NCI-H82 (cell line): ENCODE measurements at places on chromosomes 16 and 17.
A peak's percentile ranks its signal among the peaks of the same experiment; 100 is the strongest.

DNA sequence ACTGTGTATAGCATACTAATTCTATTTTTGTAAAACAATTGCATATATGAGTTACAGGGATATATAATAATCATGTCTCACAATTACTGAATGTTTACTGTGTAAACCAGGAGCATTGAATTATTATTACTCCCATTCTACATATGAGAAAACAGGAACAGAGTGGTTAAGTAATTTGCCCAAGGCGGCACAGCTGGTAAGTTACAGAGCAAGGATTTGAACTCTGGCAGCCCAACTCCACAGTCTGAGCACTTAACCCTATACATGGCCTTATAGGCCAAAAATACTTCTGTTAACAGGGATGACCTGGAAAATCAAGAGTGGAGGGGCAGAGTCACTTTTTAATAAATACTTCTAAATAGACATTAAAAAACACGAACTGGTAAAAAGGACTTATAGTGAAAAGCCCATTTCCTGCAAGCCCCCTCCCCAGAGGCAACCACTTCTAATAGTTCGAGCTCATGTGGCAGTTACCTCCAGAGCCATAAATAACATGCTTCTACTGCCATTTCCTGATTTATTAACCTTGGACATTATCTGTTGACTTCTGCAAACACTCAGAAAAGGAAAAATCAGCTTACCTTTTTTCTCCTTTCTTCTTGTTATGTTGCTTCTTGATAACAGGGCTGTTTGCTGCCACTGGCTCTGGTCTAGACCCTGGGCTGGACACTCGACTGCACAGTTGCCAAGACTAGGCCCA lies 22.1 kb upstream of the ADGRG1 start:
- DNase-seq: no peak

DNA sequence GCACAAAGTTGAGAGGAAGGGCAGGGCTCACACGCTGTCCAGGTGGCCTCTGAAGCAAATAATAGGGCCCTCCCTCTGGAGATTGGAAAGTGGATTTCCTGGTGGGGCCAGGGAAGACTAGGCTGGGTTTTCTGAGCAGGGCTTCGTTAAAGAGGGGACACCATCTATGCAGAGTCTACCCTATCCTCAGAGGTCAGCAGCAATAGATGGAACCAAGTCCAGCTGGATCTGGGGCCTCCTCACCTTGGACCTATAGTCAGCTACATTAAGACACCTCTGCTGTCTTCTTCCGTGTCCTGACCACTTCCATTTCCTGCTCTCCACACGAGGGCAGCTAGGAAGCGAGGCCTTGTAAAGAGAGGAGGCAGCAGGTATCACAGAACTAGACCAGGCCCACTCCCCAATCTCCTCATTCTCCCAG lies 14.7 kb upstream of the ST6GALNAC1 start:
- DNase-seq: no peak

DNA sequence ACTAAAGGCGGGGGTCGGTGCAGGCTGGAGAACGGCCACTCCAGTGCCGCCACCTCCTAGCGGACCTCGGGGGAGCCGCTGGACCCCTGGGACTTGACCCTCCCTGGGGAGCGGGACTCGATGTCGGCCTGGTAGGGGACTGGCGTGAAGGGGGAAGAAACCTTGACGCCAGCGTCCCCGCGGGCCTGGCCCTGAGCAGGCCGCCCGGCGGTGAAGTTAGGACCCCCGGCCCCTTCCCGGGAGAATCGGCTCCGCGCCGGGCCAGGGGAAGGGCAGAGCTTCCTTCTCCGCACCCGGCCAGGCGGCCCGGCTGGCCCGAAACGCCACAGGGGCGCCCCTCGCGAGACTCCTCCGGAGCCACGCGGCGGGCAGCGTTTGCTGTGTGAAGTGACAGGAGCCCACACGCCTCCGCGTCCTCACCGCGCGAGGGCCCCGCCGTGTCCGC lies 389 bp downstream of the DUS1L start:
- peak; percentile 38 for DNase-seq

DNA sequence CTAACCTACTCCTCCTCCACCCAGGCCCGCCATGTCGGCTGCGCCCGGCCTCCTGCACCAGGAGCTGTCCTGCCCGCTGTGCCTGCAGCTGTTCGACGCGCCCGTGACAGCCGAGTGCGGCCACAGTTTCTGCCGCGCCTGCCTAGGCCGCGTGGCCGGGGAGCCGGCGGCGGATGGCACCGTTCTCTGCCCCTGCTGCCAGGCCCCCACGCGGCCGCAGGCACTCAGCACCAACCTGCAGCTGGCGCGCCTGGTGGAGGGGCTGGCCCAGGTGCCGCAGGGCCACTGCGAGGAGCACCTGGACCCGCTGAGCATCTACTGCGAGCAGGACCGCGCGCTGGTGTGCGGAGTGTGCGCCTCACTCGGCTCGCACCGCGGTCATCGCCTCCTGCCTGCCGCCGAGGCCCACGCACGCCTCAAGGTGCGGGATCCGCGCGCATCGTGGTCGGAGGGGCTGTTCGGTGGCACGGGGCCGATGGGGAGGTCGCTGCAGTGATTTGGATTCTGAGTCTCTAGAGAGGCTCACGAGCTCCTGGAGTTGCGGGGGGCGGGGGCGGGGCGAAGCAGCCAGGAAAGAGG lies 878 bp downstream of the TRIM72 start:
- DNase-seq: no peak

GRCh38 chr16:23031508-23032098 lies 117.6 kb downstream of the USP31 start:
- no peak for DNase-seq

- peak; percentile 1 for DNase-seq
Measured at GRCh38 chr17:70947636-70948565, 778.6 kb downstream of the KCNJ2 start.

DNA sequence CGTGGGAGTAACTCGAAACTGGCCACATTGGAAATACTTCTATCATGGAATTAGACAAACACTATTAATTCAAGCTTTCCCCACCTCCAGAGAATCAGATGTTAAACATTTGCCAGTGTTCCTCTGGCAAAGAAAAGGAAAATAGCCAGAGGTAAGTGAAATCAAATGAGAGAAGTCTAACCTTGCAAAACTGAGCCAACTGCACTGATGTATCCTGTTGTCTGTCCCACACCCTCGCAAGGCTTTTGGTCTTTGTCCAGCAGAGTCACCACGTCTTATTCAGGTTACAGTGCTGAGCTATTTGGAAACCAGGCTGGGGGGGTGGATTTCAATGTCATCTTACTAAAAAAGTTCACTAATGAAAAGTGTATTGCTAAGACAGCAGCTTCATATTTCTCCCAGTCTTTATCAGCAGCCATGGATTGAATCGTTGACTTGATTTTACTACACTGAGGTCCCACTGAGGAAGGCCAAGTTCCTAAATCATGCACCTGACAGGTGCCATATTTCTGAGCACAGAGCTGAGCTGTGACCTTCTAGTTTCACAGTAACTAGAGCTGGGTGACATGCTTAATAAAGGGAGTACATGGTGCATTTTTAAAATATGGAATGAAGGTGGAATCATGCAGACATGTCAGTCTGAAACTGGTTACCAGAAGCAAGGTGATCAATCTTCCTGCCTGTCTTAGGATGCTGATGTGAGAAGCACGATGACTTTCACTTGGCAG lies 85.2 kb upstream of the HSBP1 start:
- DNase-seq: no peak

DNA sequence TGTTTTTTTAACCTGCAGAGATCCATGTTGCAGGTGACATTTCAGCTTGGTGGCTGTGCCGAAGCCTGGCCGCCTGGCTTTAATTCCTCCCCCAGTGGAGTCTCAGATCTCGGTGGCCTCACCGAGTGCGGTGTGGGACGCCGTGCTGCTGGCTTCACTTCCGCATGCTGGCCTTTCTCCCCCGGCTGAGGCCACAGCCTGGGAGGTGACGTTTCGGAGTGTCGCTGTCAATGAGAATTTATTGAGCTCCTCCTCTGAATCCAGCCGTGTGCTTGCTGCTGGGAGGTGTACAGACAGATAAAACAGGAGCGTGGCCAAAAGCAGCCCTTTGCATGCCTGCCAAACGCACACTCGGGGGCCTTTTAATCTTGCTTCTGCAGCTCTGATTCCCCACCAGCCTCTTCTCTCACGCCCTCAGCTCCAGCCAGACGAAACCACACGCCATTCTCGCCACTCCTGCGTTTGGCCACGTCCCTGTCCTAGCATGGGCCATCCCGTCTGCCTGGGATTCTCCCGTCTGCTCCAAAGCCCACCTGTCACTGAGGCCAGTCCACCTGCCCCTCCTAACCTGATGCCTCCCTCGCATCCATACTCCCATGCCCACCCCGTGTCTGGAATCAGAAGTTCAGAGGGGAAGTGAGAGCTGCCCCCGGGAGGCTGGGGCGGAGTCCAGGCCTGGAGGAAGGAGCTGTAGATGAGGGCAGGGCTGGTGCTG lies 3.6 kb downstream of the GSE1 start:
- DNase-seq: no peak

DNA sequence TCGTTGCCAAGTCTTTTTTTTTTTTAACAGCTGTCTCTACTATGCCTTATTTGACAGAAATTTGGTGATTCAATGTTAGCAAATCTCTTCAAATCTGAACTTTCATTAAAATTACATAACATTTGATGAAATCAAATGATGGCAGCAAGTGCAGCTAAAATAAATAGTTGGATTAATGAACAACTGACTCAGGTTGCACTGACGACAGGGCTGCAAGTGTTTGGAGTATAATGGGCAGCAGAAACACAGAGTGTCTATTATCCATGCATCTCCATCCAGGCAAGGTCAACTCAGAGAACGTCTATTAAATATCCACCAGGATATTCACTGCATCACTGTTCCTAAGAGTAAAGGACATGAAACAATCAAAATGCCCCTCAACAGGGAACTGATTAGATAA lies 109.8 kb downstream of the SLC39A11 start:
- no peak for DNase-seq
